ENCODE measurements at places on chromosomes 4 and X. TPM values are rescaled to one million over a fixed set of nuclear protein-coding genes. Genes with fewer than 3 reads are reported as not detected.

Gene ZFP92
- total RNA-seq: 0.08 TPM

Gene SLC6A14
- total RNA-seq: not detected

Gene CT55
- total RNA-seq: 71.1 TPM

Gene NEIL3
- 13.1 TPM for total RNA-seq

Gene SATL1
- total RNA-seq: not detected

Gene FAM149A
- total RNA-seq: 1.5 TPM

Gene FAM114A1
- total RNA-seq: 21.9 TPM

Gene MND1
- 18.8 TPM for total RNA-seq
